ENCODE measurements at places on chromosomes 4 and X. TPM values are rescaled to one million over a fixed set of nuclear protein-coding genes. Genes with fewer than 3 reads are reported as not detected.

GRCh38 chrX:31449081-31449480, 377.2 kb upstream of the FTHL17 start:
- peak; percentile 24 for DNase-seq

Gene HTN3
- polyA plus RNA-seq, result not detected

Gene FGFBP1
- polyA plus RNA-seq, result 0.15 TPM

DNA sequence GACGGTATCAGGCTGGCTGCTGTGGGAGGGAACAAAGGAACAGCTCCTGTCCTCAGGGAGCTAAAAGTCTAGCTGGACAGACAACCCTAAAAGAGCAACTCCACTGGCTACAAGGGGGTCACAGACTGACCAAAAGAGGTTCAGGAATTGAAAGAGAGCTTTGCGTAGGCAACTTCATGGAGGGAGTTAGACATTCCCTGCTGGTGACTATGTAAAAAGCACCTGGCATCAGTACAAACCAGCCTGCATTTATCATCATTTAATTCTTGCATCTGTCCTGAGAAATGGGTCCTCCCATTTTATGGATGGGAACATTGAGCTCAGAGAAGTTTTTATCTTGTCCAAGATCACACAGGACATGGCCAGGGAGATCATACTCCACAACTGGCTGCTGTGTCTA, 1.4 kb upstream of the LGI2 start:
- no peak for DNase-seq

- DNase-seq, result no peak
Measured at GRCh38 chrX:1273896-1274295, 5.3 kb downstream of the CSF2RA start.

- DNase-seq, result no peak
Measured at GRCh38 chr4:77821775-77822174, 2.6 kb upstream of the CNOT6L start.

DNA sequence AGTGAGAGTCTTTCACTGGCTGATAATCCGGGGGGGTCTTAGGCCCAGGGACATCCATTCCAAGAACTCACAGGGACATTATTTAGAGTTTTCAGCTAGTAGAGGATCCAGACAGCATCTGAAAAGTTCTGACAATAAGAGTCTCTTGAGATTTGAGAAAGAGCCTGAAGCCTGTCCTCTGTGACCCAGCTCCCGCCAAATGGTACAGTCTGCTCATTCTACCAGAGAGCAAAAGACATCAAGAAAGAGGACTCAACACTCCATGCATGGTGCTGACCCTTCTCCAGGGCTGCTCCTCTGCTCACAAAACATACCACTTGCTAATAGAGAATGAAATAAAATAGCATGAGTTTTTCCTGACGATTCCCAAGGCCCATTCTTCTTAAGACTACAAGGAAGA, 162.0 kb downstream of the ATP10D start:
- no peak for DNase-seq

DNA sequence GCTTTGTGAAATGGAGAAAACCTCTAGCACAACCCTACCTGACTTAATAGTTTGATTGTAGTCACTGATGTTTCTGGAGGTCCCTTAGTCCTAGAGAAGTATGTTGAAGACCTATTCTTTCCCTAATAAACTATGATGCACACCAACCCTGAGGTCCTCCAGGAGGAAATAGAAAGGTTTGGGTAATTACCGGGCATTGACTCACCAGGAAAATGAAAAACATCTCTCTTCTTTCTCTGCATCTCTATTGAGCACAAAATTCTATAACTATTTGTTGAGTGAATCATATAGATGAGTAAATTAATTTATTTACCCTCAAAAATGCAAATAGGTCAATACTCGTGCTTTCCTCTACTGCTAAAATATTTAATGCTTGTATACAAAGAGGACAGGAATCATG, 582.4 kb upstream of the FAM241A start:
- DNase-seq, result no peak

DNA sequence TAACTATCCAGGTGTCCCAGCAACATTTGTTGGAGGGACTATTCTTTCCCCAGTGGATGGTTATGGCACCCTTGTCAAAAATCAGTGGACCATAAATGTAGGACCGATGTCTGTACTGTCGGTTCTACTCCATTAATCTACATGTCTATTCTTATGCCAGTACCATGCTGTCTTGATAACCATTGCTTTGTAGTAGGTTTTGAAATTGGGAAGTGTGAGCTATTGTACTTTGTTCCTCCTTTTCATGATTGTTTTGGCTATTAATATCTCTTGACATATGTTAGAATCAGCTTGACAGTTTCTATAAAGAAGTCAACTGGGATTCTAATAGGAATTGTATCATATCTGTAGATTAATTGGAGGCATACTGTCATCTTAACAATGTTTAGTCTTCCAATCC, 112.7 kb downstream of the HNRNPD start:
- no peak for DNase-seq

Gene RIBC1
- 4.7 TPM for polyA plus RNA-seq

DNA sequence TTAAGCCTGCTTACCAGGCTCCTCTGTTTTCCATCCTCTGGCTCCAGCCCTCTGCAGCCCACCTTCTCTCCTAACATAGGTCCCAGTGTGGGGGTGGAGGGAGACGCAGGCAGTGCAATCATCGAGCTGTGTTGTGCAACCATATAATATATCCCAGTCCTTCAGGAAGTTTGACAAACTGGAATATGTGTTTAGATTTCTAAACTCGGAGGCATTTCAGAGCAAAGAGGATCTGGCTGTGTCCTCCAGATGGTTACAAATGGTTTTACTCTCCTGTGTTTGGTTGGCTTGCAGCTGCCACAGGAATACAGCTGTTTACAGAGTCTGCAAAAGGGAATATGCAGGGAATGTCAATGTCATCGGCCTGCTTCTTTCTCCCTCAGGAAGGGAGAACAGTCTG, 195.3 kb upstream of the LNX1 start:
- no peak for DNase-seq

DNA sequence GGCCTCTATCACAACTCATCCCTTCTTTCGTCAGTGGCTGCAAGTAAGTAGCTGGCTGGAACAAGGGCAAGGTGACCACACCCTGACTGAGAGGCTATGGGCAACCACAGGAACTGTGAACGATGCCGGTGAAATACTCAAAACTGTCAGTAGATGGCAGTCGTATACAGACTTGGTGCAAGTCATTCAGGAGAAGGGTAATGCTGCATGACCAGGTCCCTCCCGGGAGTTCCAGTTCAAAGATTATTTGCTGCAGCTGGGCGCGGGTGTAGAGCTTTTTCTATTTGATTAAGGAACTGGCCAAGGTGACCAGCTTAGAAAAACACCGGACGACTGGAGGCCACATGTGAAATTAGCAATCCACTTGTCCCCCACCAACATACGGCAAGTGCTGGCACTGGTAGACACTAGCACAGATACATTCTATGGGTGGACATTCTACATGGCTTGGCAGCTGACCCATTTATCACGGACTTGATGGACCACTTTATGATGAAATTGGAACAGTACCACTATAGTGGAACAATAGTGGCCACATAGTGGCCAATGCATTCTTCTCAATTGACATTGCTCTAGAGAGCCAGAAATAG, 726.6 kb downstream of the TRAM1L1 start:
- no peak for DNase-seq

DNA sequence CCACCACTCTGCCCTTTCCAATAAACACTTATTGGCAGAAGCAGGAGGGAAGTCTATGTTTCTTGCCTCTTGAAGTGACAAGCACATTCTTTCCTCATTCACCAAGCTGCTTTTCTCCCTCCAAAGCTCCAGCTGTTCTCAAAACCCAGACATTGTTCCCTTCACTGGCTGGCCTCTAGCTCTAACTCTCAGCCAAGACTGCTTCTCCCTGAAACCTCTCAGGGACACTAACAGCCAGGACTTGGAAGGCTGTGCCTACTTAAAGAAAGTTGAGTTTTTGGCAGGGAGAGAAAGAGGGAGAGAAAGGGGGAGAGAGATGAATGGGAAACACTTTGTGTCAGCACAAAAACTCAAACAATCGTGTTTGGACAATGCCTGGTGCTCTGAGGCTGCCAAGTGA, 99.5 kb downstream of the COX18 start:
- no peak for DNase-seq

GRCh38 chr4:53490965-53491622, 100.2 kb downstream of the LNX1 start:
- peak; percentile 49 for DNase-seq

- DNase-seq, result no peak
Measured at GRCh38 chr4:84573385-84574068, 9.4 kb upstream of the CDS1 start.

Gene SSX4
- not detected for polyA plus RNA-seq

Gene C1QTNF7
- 17.8 TPM for polyA plus RNA-seq

- no peak for DNase-seq
Measured at GRCh38 chrX:86039625-86040568, 7.5 kb downstream of the CHM start.

Gene AKAP14
- polyA plus RNA-seq, result 4.3 TPM

Gene CD38
- 1.4 TPM for polyA plus RNA-seq

DNA sequence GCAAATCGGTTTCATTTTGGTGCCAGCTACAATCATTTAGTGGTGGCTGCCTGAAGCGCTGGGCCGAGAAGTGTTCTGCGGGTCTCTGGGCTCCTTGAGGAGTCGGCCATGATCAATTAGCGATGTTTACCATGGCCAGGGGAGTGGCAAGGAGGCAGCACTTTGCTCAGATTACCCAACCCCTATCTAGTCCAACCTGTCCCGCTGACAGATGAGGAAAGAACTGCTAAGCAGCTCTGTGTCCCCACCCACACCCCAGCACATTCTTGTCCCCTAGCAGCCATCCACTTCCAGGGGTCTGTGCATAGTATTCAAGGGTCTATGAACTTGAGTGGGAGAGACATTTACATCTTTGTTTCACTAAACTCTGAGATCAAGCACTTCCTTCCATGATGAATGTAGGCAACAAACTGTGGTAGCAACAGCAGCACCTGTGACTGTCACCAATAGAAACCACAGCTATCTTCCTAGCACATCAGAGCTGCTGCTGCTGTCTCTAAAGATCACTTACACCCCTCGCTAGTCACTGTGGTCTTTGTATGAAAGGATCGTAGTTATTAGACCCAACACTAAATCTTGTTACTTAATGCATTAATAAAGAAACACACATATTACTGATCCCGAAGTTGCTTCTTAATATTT, 331.6 kb downstream of the BCOR start:
- no peak for DNase-seq

- peak; percentile 57 for DNase-seq
Measured at GRCh38 chr4:145734576-145735346, 54.8 kb downstream of the C4orf51 start.

DNA sequence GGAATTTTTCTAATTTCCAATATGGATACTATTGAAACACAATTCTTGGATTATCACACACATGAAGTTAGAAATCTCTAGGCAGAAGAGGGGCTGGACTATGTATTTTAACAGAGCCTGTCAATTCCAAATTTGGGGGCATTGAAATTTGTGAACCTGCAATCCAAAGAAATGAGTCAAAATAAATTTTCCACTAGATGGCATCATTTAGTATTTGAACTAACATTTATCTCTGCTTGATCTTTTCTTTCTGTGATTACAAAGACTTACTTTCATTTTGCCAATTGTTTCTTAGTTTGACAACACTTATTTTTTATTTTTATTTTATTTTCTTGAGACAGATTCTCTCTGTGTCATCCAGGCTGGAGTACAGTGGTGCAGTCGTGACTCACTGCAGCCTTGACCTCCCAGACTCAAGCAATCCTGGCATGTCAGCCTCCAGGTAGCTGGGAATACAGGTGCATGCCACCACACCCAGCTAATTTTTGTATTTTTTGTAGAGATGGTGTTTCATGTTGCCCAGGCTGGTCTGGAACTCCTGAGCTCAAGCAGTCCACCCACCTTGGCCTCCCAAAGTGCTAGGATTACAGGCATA, 2.7 kb upstream of the PYURF start:
- DNase-seq, result no peak

DNA sequence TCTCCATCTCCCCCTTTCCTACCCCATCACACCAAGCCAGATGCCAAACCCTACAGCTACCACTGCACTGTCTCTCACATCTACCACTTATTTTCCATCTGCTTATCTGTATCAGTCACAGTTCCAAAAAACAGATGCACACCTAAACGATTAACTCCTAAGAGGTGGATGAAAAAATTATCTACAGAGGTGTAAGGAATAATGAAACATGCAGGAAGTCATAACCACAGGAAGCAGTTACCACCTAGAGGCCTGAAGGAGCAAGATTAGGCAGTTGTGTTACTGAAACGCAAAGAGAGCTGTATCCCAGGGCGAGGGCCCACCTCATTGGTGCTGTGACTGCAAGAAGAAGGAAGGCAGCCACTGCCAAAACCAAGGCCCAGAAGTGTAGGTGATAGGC, 87.8 kb upstream of the FAM241A start:
- no peak for DNase-seq

Gene RTL5
- polyA plus RNA-seq, result 25.6 TPM

Gene PTPN13
- polyA plus RNA-seq, result 73.7 TPM

DNA sequence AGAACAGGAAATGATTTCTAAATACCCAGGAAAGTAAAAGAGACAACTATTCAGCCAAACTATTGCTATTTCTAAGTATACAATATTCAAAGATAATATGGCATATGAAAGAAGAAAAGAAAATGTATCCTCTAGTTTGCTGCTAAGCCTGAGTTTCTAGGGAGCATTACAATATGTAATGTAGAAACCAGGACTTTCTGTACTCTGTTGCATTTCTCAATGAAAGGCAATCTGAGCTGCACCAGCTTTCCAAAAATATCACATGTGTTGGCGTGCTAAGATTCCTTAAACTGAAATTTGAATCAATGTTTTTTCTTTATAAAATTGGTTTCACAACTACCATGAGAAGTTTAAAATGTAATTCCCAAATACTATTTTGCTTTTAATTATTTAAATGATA, 129.6 kb downstream of the ANK2 start:
- no peak for DNase-seq

- DNase-seq, result no peak
Measured at GRCh38 chr4:108148316-108148715, 20.4 kb downstream of the LEF1 start.

Gene SLC16A2
- 24.2 TPM for polyA plus RNA-seq

- DNase-seq, result no peak
Measured at GRCh38 chr4:77127215-77127614, 29.8 kb upstream of the CCNG2 start.

GRCh38 chrX:67780694-67781109, 236.9 kb downstream of the AR start:
- DNase-seq, result peak; percentile 29

GRCh38 chr4:4754641-4755040, 104.8 kb upstream of the MSX1 start:
- DNase-seq, result no peak

- DNase-seq, result no peak
Measured at GRCh38 chr4:166064721-166065120, 191.7 kb downstream of the TLL1 start.

DNA sequence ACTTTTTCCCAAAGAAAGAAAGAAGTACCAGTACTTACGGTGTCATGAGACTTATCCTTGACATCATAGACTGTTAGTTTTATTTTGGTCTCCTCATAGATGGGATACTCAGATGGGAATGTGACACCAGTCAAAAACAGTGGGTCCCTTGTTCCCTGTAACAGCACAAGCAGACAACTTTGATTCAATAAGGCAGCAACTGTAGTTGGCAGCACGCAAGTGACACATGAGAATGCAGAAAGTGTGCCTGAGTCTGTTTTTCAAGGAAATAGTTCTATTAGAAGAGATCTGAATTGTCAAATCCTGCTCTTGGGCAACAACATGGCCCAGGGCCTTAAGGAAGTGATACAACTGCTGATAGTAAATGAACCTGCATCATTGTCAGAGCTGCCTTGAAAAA, 443.2 kb downstream of the INPP4B start:
- DNase-seq, result no peak
